ENCODE measurements at places on chromosomes 11 and 22.

- DNase-seq, result no peak
Measured at GRCh38 chr11:16958833-16959232, 55.4 kb downstream of the PLEKHA7 start.

- no peak for DNase-seq
Measured at GRCh38 chr22:24433828-24434470, 6.5 kb downstream of the ADORA2A start.

DNA sequence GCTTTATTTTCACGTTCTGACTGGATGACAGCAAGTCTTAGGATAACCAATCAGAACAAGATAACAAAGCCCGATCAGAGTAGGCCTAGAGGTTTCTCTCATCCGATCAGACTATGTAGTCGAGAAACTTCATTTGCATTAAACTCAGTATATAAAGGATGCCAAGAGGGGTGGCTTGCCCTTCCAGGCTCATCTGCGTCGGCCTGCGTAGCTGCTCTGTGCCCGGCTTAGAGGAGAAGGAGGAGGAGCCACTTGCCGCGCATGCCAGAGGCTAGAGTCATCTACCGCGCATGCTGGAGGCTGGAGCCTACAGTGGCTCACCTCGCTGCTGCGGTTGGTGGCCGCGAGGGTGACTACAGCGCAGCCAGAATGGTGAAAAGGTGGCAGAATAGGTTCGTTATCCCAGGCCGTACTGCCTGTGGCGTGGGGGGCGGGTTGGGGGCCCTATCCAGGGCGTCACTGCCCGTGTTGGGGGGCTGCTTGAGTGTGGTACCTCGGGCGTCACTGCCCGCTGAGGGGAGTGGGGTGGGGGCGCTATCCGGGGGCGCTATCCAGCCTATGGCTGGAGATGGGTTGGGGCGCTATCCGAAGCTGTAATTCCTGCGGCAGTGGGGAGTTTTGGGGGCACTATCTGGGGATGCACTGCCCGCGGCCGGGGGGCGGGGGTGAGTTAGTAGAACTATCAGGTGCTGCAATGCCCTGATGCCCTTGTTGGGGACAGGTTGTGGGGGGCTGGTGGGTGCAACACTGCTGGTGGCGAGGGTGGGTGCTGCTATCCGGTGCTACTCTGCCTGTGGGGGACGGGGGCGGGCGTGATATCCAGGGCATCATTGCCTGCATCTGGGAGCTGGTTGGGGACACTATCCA is at the start of gene RFPL2:
RFPL2 (minus strand) TSS at position 218 of the 867 bp plus-strand sequence. CDS start 2,622 bp downstream, outside the sequence.
- DNase-seq, result peak; percentile 23

- DNase-seq, result no peak
Measured at GRCh38 chr11:12598330-12599256, 75.6 kb upstream of the TEAD1 start.

DNA sequence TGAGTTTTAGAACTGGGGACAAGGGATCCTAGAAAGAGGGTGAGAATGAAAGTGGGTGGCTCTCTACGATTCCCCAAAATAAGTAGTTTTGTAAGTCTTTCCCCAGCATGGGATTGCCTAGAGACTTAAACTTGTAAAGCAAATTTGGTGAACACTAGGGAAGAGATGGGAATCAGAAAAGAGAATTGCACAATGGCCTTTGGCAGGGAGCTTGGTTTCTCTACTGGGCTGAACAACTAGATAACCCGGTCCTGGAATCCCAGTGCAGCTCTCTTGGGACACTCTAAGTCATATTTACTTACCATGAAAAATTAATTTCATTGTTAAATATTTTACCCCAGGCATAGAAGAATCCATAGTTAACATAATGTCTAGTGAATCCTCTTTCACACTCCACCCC is 16.5 kb upstream of the USP18 start:
- DNase-seq, result no peak

GRCh38 chr11:130738611-130739010 is 177.7 kb downstream of the SNX19 start:
- DNase-seq, result no peak

DNA sequence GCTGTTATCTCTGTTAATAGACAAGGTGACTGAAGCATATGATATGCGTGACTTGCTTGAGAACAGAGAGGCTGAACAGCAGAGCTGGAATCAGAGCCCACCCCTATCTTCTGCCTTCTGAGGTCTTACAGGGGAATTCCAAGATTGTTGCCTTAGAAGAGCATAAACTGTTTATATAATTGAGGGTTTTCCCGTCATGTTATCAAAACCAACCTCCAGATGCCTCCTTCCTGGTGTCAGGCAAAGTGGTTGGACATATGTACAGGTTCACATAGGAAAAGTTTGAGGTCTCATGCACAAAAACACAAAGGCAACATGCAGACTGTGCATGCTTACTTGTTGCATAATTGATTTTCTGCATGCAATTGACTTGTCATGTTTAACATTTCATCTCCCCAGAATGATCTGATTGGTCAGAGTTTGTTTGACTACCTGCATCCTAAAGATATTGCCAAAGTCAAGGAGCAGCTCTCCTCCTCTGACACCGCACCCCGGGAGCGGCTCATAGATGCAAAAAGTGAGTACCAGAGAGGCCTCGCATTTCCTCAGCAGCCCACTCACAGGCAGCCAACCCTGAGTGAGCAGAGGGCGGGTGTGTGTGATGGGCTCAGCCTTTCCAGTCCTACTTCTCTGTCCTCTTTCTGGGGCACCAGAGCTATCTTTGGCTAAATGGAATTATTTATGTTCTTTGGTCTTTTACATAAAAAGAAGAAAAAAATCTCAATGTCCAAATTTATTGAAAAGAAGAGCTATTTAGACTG is 88.9 kb downstream of the BMAL1 start:
- DNase-seq, result no peak

DNA sequence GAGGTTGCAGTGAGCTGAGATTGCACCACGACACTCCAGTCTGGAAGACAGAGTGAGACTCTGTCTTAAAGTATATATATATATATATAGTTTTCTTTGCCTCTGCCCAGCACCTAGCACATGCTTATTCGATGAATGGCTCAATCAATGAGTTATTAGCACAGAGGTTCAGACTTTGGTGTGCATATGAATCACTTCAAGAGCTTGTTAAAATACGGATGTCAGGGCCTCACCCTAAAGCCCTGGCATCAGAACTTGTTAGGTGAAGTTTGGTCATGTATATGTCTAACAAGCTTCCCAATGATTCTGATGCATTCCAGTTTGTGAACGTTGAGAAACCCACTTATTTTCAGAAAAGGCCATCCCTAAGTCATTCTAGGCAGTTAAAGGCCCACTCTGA is 21.8 kb upstream of the TMEM86A start:
- DNase-seq, result no peak

GRCh38 chr22:36734171-36735058 is 30.9 kb upstream of the CACNG2 start:
- no peak for DNase-seq

DNA sequence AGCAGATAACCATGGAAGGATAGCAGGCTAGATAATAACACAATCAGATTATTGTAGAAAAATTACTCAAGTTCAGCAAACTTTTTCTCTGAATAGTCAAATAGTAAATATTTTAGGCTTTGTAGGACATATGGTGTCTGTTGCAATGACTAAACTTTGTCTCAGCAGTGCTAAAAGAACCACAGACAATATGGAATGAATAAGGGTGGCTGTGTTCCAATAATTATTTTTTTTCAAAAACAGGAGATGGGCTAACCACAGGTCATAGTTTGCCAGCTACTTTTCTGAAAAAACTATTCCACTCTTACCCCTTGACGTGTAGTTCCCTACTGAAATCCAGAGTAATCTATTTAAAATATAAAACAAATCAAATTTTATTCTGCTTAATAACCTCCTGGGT is 153.9 kb upstream of the LRRC4C start:
- DNase-seq, result no peak

- no peak for DNase-seq
Measured at GRCh38 chr22:22109693-22110466, 127.3 kb upstream of the TOP3B start.

GRCh38 chr11:64560941-64561340 is 30.1 kb upstream of the SLC22A12 start:
- no peak for DNase-seq

GRCh38 chr22:25395468-25395867 is 169.0 kb upstream of the GRK3 start:
- DNase-seq, result no peak

DNA sequence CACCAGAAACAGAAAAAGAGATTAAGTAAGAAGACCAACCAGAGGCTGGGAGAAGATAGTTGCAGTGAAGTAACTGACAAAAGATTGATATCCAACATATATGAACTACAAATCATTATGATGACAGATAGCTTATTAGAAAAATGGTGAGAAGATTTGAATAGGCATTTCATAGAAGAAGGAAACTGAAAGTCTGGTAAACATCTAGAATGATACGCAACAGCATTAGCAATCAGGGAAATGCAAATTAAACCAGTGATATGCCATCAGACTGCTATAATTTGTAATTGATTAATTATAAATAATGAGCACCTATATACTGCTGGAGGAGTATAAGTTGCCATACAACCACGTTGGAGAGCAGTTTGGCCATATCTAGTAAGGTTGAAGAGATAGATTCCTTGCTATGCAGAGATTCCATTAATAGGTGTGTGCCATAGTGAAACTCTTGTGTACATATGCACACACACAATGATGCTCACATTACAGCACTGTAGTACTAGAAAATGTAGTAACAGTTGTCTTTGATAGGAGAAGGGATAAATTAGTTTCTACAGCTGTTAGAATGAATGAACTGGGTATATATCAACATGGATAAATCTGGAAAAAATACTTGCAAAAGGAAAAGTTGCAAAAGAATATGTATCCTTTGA is 20.5 kb downstream of the RNF169 start:
- no peak for DNase-seq

GRCh38 chr11:20046416-20046815 is 113.9 kb downstream of the DBX1 start:
- DNase-seq, result no peak

- DNase-seq, result no peak
Measured at GRCh38 chr22:45934659-45935341, 42.2 kb downstream of the WNT7B start.

- DNase-seq, result no peak
Measured at GRCh38 chr22:29670626-29671025, 49.2 kb upstream of the CABP7 start.

DNA sequence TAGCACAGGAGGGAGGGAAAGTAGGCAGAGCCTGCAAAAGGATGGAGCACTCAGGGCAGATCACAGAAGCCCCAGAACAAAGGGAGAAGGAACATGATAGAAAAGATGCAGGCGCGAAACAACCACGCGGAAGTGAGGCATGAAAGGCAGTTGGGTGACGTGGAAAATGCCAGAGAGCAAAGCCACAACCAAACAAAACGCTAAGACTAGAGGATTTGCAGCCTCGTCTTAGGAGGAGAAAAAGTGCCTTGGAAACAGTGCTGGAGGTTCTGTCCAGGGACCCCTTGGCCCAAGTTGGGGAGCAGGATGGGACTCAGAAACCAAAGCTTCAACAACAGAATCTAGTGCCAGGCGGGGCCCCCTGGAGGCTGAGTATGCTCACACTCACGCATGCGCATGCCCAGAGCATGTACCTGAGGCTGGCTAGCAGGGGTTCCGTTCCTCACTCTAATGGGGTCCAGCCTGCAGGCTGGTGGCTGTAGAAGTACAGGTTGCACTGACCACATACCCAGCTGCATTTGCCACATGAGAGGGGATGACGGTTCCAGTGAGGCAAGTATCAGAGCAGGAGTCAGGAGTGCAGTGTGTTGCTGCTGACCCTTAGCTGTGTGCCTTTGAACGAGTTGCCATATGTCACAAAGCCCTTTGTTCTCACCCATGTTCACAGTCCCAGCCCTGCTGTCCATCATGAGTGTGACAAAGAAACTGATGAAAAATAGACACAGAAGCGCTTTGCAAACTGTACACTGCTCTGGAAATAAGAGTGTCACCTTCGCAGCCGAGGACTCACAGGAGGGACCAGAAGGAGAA is 568.6 kb upstream of the CADM1 start:
- DNase-seq, result no peak

GRCh38 chr11:71364176-71364671 is 84.0 kb downstream of the DHCR7 start:
- DNase-seq, result no peak
